ENCODE measurements at places on chromosomes 4 and X.
A peak's percentile ranks its signal among the peaks of the same experiment; 100 is the strongest.

- DNase-seq, result peak; percentile 9
These were observed 454 bp downstream of the BTC start for GRCh38 chr4:74793757-74794381.

DNA sequence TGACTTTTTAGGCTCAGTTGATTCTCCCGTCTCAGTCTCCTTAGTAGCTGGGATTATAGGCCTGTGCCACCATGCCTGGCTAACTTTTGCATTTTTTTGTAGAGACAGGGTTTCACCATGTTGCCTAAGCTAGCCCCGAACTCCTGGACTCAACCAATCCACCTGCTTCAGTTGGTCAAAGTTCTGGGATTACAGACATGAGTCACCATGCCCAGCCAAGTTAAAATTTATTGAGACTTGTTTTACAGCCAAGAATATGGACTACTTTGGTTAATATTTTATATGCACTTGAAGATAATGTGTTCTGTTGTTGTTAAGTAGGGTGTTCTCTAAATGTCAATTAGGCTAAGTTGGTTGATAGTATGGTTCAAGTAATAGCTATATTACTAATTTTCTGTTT, 58.7 kb downstream of the CYTL1 start:
- DNase-seq, result no peak

DNA sequence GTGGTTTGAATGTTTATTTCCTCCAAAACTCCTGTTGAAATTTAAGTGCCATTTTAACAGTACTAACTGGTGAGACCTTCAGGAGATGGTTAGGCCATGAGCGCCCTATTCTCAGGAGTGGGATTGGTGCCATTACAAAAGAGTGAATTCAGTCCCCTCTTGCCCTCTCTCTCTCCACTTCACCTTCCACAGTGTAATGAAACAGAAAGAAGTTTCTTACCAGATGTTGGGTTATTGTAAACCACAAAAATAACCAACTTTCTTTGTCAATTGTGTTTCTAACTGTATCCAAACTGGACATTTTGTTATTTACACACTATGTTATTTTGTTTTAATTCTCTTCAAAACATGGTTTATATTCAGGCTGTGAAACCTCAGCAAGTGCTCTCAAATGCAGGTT, 1734.3 kb downstream of the PCDH7 start:
- DNase-seq, result no peak

GRCh38 chr4:22692736-22693135, at the start of gene GBA3:
Gene GBA3, plus strand, starts transcription at chr4:22692937.
- no peak for DNase-seq

GRCh38 chrX:57951666-57952319, 41.5 kb upstream of the ZXDA start:
- no peak for DNase-seq

DNA sequence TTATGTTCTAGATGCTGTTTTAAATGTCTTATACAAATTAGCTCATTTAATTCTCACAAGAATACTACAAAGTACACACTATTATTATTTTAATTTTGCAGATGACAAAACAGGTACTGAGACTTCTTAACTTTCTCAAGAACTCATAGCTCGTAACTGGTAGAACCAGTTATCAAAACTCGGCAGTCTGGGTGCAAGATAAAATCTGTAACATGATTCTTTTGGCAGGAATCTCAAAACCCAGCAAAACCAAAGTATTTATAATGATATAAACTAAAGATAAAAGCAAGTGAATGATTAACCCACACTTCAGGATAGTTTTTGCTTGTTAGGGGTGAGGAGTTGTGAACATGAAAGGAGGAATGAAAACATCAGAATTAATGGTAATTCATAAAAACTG, 27.6 kb downstream of the CLNK start:
- no peak for DNase-seq

GRCh38 chrX:23902419-23902818, 5.3 kb downstream of the APOO start:
- peak; percentile 56 for DNase-seq

- DNase-seq, result no peak
These were observed 14.0 kb upstream of the TADA2B start for GRCh38 chr4:7029212-7029611.

DNA sequence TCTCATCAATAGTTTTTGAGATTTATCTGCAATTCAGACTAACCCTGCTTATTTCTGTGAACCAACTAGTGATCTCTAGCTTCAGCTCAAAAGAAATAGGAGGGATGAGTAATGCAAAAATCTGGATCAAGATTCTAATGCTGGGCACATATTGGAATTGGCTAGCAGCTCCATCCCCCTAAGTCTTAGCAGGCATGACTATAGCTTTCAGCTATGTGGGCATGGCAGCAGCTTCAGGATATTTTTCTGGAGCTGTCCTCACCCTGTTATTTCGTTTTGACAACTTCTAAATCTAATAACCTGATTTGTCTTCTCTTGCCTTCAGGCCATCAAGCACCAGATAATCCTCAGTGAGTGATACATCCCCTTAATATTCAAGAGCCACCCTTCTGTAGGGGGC, 50.8 kb upstream of the GNPDA2 start:
- DNase-seq, result no peak

Data from fibroblast of skin of abdomen (primary cell).